Smooth muscle cell of the coronary artery (primary cell): ENCODE measurements at places on chromosomes 6 and 20. TPM values are rescaled to one million over a fixed set of nuclear protein-coding genes. Genes with fewer than 3 reads are reported as not detected.

Gene MYLK2
- total RNA-seq = 1.1 TPM in 1 of 2 replicates, not detected in the other

Gene HLA-DQA2
- not detected in 2 replicates for total RNA-seq

Gene VNN1
- total RNA-seq = under 0.01 and 0.12 TPM in 2 replicates

Gene BTN1A1
- not detected in 2 replicates for total RNA-seq

Gene KIF13A
- total RNA-seq = 42.8 and 56.2 TPM in 2 replicates

Gene FAXC
- 0.15 and 0.23 TPM in 2 replicates for total RNA-seq

Gene IL17F
- not detected in 2 replicates for total RNA-seq
